Activated T-helper 2 cell treated with anti-CD3 and anti-CD28 coated beads, Interferon-gamma antibody, Interleukin-2, Interleukin-4, amounts not matched to agents 10 μg/mL and 5 μg/mL and 100 μg/mL, durations not matched to agents 14 hours and 24 hours and 36 hours (primary cell): ENCODE measurements at places on chromosomes 16 and 17.

DNA sequence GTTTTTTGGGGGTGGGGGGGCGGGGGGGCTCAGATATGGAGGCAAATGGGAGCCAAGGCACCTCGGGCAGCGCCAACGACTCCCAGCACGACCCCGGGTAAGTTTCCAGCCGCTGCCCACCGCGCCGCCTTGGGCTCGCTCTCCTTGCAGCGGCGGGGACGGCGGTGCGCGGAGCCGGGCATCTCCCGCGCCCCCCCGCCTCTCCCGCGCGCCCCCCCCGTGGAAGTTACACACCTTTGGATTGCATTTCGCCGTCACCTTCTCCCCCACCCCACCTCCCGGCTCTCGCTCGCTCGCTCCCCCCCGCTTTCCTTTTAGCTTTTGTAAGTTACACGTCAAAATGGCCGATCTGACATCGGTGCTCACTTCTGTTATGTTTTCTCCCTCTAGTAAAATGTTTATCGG is 387 bp downstream of the MSI2 start:
- DNase-seq = no peak

DNA sequence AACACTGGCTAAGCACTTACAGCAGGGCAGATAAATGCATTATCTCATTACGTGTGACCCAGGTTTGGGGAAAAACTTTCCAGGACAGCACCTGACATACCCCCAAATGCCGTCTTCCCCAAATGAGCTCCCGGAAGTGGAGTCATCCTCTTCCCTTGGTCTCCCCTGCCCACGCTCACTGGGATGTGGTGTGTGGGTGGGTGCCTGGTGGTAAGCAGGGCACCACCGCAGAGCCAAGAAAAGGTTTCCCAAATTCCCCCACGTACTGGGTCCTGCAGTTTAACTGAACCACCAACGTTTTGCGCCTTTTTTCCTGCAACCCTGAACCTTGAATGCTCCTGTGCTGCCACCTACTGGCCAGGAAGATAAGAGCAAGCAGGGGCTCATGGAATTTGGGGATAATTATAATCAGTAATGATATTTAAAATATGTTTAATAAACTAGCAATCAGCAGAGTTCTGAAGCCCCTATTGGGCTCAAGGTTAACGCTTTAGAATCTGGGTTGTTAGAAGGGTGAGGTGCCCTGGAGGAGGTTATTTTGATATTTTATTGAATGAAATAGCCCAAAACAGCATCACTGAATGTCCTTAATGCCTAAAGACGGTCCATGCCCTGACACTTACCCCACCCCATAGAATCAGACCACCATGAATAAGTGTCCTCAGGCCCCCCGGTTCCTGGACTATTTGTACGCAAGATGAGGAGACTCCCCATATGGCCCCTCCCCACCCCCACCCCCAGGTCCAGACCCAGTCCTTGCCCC is 8.0 kb downstream of the SPPL2C start:
- DNase-seq = peak; percentile 26

DNA sequence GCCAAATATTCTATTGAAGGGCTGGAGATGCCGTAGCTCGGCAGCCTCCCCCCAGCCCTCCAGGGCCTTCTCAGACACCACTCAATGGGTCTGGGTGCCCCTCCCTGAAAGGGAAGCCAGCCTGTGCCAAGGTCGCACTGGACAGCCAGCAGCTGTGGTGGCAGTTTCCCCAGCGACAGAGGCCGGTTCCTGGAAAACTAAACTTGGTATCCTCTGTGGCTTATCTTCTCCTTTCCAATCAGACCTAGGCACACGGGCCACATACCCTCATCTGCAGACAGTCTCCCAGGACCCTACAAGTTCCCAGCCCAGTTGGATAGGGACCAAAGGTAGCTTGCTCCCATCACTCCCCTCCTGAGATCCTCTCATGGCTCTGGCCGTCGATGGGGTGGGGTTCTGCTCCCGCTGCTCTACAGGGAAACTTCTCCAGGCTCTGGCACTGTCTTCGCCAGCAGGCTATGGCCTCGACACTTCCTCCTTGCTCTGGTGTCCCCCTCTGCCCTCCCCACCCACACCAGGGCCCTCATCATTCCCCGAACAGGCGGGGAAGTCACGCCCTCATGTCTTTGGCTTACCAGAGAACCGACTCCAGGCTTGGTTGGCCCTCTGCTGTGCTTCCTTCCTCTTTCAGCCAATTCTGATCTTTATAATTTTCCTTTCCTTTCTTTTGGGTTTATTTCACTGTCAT is 18.3 kb upstream of the IL21R start:
- no peak for DNase-seq

- no peak for DNase-seq
Observed at GRCh38 chr17:57948555-57949420, 6.4 kb downstream of the CUEDC1 start.
